ENCODE measurements at places on chromosomes 1 and 21. TPM values are rescaled to one million over a fixed set of nuclear protein-coding genes. Genes with fewer than 3 reads are reported as not detected.

Gene STYXL2
- 21.9 TPM for total RNA-seq

Gene S100A13
- total RNA-seq: 82.9 TPM

Gene CHI3L1
- total RNA-seq: 0.68 TPM

Gene LCE1D
- not detected for total RNA-seq

Gene KLHL17
- 15.3 TPM for total RNA-seq

Gene OR10J1
- total RNA-seq: not detected

Gene PRAMEF20
- not detected for total RNA-seq

Gene LCE6A
- not detected for total RNA-seq

Gene GFI1
- total RNA-seq: 2.4 TPM

Gene DYRK3
- 11.9 TPM for total RNA-seq

Gene UTP25
- total RNA-seq: 5.7 TPM

Gene OR2G6
- not detected for total RNA-seq

Gene LGR6
- total RNA-seq: 99.0 TPM

Gene DNAJC8
- 60.4 TPM for total RNA-seq

Gene SLAMF1
- total RNA-seq: 1.8 TPM

Gene UBASH3A
- 1.2 TPM for total RNA-seq

Gene SPATA45
- total RNA-seq: not detected
